Suppressor macrophage treated with lipopolysaccharide for 4 hours (primary cell): ENCODE measurements at places on chromosomes 6 and 20.

DNA sequence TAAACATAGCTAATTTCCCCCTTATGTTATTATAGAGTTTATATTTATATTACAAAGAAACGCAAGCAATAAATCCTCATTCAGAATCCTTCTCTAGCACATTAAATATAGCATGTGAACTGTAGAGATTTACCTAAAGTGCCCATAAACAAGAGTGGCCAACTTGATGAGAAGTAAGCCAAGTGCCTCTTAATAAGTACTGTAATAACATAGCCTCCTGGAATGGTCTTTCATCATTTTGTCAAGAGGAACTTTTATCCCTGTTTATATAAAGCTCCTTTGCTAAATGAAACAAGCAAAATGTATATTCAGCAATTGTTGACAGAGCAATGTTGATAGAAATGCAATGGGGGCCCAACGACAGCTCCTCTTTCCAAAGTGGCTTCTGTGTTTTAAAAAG, 195.0 kb downstream of the ARHGAP18 start:
- DNase-seq = no peak

DNA sequence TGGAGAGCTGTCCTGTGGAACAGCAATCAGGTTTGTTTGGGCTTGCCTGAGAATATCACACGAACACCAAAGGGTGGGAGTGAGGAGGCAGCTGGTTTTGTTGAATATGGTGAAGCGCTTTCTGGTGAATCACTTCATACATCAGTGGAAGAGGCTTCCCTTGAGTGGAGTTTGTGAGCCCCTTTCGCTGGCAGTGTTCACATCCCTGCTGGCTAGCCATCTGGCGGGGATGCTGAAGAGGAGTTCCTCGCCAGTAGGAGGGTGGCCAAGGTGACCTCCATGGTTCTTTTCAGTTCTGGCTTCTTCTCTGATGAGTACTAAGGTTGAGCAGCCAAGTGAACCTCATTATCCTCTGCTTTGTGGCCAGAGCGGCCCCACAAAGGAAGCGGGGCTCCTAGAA, 37.7 kb upstream of the RNF8 start:
- DNase-seq = no peak

- DNase-seq = no peak
Measured at GRCh38 chr6:148780918-148781436, 34.1 kb downstream of the UST start.

DNA sequence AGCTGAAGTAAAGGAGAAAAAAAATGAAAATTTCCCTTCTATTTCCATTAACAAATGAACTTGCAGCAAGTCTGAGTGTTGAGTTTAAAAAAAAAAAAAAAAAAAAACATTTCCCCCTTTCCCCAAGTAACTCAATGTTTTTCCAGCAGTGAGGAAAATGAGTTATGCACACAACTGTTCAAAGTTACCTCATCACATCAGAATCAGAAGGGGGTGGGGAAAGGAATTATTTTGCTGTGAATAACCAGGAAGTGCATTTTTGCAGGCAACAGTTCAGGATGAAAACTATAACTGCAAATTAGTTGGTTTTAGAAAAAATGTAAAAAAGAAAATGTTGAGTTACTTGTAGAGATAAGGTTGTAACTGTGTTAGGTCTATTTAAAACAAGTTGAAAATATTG, 568.9 kb upstream of the CITED2 start:
- DNase-seq = no peak

- no peak for DNase-seq
Measured at GRCh38 chr20:1987826-1988225, 6.0 kb downstream of the PDYN start.

- DNase-seq = no peak
Measured at GRCh38 chr6:160293844-160294243, 35.2 kb upstream of the SLC22A2 start.

DNA sequence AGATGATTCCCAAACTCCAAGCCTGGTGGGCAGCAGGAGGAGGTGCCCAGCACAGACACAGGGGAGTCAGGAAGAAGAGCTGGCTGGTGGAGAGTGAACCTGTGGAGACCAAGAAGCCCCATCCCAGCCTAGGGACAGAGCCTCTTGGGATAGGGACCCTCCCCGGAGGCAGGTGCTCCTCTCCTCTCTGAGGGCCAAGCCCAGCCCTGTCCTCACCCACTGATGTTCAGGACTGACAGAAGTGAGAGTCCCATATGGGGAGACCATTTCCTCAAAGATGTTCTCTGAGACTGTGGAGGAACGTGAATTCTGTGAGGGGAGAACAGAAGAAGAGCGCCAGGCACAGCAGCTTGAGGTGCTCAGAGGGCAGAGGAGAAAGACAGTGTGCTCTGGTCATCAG, 2.4 kb upstream of the EBF4 start:
- no peak for DNase-seq

GRCh38 chr20:55561259-55561658, 444.1 kb downstream of the CBLN4 start:
- DNase-seq = no peak

DNA sequence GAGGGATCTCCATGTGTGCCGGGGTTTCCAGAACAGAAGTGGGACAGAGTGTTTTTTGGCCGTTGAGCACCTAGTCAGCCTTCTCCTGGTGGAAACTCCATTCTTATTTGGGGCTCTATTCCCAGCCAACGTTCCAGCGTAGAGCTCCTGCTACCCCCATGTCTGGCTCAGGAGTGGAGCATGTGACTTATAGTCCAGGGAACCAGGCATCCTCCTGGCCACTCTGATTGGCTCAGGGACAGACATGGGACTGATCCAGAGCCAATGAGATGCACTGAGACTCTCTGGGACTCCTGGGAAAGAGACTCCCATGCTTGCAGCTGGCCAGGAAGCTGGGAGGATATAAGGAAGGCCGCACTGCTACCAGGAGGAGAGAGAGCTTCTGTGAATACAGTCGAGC, 87.1 kb downstream of the SULF2 start:
- DNase-seq = no peak

GRCh38 chr6:63785006-63785405, 149.4 kb downstream of the PHF3 start:
- DNase-seq = no peak

DNA sequence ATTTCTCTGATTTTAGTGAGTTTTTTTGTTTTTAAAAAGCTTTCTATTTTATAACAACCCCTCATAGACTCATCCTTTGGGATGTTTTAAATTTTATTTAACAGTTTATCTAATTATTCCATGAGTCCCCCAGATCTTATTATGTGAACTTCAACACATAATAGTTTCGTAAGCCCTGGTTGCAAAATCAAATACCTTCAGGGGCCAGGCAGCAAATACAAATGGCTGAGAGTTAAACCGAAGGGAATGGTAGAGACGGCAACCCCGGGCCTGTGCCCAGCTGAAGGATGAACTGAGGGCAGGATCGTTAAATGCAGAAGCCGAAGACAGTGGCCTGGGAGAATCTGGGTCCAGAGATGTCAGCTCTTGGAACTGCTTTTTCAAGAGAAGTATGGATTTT, 88.4 kb downstream of the RTN4IP1 start:
- no peak for DNase-seq

DNA sequence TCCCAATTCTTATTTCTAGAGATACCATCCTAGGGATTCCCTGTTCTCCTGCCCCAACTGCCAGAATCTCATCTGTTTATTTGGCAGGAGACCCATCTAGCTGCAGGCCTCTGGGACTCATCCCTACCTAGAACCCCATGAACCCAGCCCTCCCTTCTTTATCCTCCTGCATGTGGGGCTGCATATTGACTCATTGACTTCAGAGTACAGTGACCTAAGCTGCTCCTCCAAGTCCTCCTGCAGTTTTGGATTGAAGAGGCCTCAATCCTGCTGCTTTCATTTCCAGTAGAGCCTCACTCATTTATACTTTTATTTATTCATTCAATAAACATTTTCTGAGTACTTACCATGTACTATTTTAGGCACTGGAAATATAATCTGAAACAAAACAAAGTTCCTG, 11.6 kb downstream of the TMEM200A start:
- DNase-seq = no peak

DNA sequence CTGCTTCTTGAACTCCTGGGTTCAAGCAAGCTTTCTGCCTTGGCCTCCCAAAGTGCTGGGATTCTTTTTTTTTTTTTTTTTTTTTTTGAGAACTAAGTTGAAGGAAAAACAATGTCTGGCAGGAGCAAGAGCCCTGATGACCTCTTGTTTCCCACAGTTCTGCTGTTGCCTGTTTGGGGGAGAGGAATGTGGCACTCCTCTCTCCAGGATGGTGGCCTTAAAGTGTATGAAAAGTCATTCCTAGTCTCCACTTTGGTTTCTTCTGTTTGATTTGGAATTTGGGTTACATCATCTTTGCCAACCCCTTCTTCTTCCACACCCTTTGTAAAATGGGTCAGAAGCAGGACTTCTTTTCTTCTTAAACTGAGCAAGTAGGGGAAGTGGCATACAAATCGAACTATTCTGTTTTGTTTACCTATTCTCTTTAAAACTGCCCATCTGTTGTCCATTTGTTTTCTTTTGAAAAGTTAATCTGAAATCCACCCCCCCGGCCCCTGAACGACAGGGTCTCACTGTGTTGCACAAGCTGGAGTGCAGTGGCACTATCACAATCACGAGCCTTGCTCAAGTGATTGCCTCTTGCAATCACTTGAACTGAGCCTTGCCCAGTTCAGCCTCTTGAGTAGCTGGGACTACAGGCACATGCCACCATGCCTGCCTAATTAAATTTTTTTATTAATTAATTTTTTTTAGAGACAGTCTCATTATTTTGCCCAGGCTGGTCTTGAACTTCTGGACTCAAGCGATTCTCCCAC, 11.3 kb downstream of the CARMIL1 start:
- DNase-seq = no peak

GRCh38 chr6:28767133-28767532, 156.7 kb downstream of the TRIM27 start:
- DNase-seq = no peak

DNA sequence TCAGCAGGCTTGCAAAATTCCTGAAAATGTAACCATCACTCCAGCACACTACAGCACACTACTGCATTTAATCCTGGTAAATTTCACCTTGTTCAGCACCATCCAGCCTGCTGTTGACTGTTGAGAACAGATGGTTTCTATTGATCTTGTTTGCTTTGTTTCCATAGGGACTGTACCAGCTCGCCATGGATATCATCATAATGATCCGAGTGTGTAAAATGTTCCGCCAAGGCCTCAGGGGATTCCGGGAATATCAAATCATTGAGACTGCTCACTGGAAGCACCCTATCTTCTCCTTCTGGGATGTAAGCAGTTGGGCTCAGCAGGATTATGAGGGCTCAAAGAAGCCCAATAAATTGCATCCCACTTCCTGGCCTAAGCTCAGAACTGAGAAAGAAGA, 4.1 kb downstream of the CNBD2 start:
- no peak for DNase-seq

DNA sequence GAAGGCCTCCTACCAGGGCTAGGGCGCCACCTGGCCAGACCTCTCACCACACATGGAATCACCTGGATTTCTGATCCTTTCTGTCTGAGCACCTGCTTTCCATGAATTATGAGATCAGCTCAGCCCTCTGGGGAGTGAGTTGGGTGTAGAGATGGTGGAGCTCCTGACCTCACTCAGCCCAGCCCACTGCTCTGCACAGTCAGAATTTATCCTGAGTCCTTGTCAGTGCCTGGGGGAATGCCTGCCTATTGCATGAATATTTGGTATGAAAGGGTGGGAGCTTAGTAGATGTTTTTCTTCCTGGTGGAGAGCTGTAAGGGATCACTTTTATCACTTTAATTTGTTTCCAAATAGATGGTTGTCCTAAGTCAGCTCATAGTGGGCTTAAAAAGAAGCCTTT, 47.5 kb downstream of the DTD1 start:
- no peak for DNase-seq

DNA sequence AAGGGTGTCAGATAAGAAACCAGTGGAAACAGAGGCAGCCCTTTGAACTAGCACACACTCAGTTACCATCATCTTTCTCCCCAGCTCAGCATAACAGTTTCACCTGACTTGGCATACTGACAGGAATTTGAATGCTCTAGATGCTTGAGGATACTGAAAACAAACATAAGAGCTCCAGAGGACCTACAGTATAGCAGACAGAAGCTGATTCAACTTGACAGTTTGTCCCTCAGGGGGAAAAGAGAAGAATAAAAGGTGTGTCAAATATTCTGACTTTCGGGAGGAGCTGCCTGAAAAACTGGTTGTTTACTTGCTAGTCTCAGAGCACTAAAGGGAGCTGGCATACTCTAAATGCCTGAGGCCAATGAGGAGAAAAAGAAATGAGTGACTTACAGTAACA, 35.1 kb downstream of the EYS start:
- DNase-seq = no peak

- no peak for DNase-seq
Measured at GRCh38 chr20:39993742-39994141, 695.3 kb downstream of the MAFB start.

GRCh38 chr6:149080511-149080910, 237.0 kb upstream of the TAB2 start:
- DNase-seq = no peak

- DNase-seq = no peak
Measured at GRCh38 chr6:80333342-80333741, 226.9 kb downstream of the BCKDHB start.

- DNase-seq = no peak
Measured at GRCh38 chr6:167766986-167767714, 59.6 kb upstream of the AFDN start.

DNA sequence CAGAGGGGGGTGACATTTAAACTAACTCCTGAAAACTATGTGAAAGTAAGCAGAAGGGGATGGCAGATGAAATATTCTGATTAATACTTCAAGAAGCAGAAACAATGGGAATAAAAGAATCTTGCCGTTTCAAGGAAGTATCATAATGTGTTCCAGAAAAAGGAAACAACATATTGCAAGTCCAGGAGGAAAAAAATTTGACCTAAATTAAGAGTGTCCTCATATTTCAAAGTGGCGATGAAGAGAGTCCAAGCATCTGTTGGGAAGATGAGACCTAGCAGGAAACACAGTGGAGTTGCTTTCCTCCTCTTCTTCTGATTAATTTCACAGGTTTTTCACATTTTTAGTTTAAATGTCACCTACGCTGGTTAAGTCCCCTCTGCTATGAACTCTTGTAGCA, 45.6 kb upstream of the TNFAIP3 start:
- DNase-seq = no peak

- no peak for DNase-seq
Measured at GRCh38 chr6:21459641-21460040, 133.9 kb upstream of the SOX4 start.

- DNase-seq = no peak
Measured at GRCh38 chr6:19320111-19320581, 517.0 kb upstream of the ID4 start.
